Lower lobe of right lung (tissue), 2 donors: ENCODE measurements at places on chromosomes 1 and 21. TPM values are rescaled to one million over a fixed set of nuclear protein-coding genes. Genes with fewer than 3 reads are reported as not detected.

DNA sequence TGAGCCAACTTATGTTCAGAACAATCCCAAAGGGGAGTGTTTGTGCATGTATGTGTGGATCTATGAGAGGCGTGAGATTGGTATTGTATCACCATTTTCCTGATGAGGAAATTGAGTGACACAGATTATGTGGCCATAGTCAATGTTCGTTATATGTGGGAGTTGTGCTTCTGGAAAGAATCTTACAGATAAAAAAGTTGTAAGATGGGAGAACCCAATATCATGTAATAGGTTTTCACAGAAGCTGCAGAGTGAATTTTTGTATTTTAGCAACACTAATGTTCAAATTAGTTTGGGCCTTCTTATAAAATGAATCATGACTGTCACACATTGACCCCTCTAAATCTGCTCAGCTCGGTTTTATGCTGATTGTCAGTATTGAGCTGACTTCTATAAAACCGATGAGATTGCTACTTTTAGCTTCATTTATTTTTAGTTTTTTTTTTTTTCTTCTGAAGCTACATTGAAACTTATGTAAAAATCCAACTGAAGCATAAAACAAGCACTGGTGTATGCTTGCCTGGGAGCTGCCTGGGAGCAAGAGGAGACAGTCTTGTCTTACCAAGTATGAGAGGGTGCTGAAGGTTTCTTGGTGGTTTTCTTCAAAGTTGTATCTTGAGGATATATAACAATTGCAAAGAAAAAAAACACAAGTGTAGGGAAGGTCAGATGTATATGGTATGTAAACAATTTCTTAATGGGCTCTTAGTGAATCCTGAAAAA lies 4.1 kb downstream of the RWDD3 start:
- DNase-seq = no peak

- DNase-seq = no peak
These were observed 138.3 kb downstream of the FOXD2 start for GRCh38 chr1:47575855-47576757.

DNA sequence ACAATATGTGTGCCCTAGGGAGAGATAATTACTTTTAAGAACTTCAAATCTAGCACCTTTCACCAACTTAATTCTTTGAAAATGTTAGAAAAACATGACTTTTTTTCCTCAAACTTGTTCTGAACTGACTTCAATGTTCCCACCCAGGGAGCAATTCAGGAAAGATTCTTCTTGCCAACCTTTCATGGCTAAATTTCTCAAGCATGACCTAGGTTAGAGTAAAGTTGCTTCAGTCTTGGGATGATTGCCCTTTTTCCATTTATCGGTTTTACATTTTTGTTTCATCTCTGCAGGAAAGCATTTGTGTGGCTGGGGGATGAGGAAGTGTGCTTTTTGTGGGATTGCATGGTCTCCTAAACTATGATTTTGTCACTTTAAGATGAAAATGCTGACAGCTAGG lies 647.7 kb downstream of the LTN1 start:
- no peak for DNase-seq

GRCh38 chr1:67308136-67308535 lies 463 bp downstream of the IL12RB2 start:
- DNase-seq = no peak

GRCh38 chr21:45545691-45546531 lies 3.7 kb upstream of the SLC19A1 start:
- DNase-seq = peak; percentile 28

The MMEL1 gene
- 7.6 TPM for total RNA-seq

The CFHR3 gene
- total RNA-seq = 0.24 TPM

The MRPL39 gene
- total RNA-seq = 16.9 TPM

The INTS7 gene
- total RNA-seq = 17.1 TPM
